NCI-H1105 (cell line): ENCODE measurements at places on chromosomes 16 and 17.

DNA sequence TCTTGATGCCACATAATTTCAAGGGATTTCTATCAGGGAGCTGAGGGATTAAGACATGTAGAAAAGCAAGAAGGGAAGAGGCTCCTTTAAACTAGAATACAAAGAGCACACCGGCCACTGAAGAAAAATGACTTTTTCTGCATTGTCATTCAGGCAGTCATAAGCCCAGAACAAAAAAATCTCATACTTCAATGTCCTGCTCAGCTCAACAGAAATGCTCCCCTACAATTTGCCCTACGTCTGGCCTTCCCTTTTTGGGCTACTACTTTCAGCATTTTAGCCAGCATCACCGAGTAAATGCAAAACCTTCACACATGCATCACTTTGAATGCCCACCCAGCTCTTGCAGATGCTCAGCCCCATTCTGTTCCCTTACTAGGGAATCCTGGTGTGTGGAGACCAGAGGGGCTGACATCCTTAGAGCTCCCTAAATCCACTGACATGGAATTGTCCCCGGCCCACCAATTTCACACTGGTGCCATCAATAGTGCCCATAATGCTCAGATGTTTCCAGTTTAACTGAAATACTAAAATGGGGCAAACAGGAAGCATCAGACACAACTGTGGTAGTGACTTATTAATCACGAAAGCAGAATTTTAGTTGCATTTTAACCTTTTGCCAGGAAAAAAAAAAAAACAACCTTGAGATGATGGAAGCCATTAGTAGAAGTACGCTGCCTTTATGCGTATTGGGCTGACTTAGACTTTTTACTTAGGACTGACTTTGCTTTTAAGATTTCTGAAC is 2.7 kb downstream of the MAP3K14 start:
- DNase-seq, result no peak

- DNase-seq, result no peak
These were observed 19.2 kb upstream of the USP22 start for GRCh38 chr17:21061971-21062526.

- DNase-seq, result no peak
These were observed 9.7 kb downstream of the RHBDF2 start for GRCh38 chr17:76491271-76492122.

- no peak for DNase-seq
These were observed 118.6 kb downstream of the PRKCA start for GRCh38 chr17:66420961-66421371.

- DNase-seq, result no peak
These were observed 713.2 kb downstream of the KCNJ2 start for GRCh38 chr17:70882504-70882903.

GRCh38 chr16:871562-872345 is 71.2 kb upstream of the GNG13 start:
- no peak for DNase-seq

DNA sequence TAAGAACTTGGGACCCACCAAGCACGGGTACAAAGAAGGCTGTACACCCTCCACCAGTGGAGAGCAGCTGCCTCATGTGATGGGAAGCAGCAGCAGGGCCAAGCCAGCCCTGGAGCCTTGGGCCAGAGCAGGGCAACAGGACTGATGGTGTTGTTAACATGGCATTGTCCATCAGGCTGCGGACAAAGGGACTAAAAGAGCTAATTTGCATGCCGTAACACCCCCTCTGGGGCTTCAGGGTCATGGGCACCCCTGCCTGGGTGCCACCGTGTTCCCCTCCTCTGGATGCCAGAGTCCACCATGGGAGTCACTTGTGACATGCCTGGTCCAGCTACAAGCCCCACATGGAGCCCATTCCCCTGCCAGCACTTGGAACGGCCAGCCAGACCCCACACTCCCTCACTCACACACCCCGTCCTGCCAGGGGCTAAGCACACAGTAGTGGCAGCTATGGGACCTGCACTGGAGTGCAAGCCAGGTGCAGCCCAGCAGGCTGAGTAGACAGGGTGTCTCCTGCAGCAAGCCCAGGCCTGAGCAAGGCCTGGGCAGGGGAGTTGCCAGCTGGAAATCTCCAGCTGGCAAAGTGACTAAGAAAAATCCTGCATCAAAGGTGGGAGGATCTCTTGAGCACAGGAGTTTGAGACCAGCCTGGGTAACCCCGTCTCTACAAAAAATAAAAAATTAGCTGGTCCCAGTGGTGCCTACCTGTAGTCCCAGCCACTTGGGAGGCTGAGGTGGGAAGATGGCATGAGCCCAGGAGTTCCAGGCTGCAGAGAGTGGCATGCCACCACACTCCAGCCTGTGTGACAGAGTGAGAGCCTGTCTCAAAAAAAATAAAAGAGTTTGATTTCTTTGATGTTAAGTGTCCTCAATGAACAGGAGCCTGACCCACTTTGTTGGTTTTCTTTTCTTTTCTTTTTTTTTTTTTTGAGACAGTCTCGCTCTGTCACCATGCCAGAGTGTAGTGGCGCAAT is 33.7 kb downstream of the NOL11 start:
- DNase-seq, result peak; percentile 12

- no peak for DNase-seq
These were observed 51.8 kb upstream of the CDC42EP4 start for GRCh38 chr17:73363442-73364154.

DNA sequence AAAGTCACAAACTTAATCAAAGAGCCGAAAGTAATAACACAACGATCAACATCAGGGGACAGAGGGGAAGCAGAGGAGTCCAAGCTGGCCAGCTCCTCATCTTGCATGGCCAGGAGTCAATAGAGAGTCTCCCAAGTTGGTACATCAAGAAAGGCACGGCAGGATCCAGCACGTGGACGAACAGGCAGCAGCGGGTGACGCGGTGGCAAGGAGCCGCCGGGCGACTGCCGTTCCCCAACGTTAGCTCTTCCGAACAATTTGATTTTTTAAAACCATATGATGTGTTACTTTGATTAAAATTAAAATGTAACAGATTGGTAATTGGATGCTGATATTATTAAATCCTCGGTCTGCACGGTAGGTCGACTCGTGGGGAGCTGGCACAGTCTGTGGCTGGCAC is 81.8 kb upstream of the DOC2B start:
- no peak for DNase-seq

DNA sequence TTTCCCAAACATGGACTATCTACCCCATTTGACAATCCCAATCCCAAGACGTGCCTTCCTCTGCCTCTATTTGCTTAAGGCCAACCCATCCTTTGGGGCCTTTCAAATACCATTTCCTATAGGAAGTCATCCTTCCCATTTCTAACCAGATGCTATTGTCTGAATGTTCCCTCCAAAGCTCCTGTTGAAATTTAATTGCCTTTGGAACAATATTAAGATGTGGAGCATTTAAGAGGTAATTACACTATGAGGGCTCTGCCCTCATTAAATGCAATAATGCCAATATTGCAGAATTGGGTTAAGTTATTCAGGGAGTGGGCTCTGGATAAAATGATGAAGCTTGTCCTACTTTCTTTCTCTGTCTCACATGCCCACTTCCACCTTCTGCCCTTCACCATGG is 125.4 kb downstream of the ASIC2 start:
- DNase-seq, result no peak

DNA sequence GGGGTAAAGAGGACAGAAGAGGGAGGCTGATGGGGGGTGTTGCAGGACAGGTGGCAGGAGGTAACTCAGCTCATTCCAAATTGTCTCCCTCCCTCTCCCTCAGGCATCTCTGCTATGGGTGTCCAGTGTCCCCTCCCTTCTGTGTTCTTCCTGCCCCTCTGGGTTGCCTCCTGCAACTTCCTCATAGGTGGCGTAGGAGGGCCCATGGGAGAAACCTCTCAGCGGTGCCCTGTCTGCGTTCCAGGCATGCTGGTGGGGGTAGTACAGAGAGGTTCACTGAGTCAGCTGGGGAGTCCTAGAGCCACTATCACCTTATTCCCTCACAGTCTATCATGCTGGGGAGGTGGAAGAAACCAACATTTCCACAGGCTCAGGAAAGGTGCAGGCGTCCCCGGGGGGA is 14.7 kb upstream of the ODF4 start:
- no peak for DNase-seq

GRCh38 chr16:53945996-53946395 is 242.0 kb downstream of the FTO start:
- no peak for DNase-seq

- no peak for DNase-seq
These were observed 6.5 kb downstream of the PROCA1 start for GRCh38 chr17:28705074-28705659.

DNA sequence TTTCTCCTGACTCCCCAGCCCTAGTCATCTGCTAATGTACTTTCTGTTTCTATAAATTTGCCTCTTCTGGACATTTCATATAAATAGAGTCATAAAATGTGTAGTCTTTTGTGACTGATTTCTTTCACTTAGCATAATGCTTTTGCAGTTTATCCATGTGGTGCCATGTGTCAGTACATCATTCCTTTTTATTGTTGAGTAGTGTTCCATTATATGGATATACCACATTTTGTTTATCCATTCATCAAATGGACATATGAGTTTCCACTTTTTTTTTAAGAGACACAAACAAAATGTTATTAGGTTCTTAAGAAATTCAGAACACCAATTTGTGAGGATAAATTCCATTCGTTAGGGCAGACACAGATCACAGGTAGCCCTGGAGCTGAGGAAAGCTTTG is 11.0 kb downstream of the DBF4B start:
- no peak for DNase-seq

GRCh38 chr17:16406742-16407674 is 8.4 kb upstream of the TRPV2 start:
- no peak for DNase-seq

DNA sequence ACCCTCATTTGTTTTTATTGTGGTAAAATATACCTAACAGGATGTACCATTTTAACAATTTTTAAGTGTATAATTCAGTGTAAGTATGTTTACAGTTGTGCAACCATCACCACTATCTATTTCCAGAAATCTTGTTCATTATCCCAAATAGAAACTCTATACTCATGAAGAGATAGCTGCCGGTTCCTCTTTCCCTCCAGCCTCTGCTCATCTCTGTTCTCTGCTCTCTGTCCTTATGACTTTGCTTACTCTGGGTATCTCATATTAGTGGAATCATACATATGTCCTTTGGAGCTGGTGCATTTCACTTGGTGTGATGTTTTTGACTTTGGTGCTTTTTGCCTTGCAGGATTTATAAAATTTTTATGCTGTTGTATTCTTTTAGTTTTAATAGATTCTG is 19.4 kb downstream of the CYLD start:
- no peak for DNase-seq

DNA sequence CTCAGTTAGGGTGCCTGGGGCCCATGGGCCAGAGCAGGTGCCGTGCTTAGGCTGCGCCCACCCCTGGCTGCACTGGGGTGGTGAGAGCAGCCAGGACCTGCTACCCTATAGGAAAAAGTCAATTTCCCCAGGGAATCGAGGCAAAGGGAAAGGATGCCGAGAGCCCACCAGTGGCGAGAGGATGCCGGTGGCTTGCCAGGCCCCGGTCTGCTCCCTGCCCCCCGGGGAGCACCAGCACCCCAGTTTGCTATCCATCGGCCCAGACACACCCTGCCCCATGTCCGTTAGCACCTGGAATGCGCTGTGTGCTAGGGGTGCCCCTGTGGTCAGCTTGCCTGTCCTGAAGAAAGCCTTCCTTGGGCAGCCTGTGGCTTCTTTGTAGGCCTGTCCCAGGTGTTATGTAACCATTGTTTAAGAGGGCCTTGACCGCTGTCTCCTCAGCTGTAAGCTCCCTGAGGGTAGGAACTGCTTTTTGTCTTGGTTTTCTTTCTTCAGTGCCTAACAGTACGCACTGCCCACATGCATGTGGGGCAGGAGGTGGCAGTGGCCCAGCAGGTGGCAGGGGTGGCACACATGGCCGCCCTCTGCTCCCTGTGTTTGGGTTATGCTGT is 40.8 kb downstream of the NT5M start:
- no peak for DNase-seq

DNA sequence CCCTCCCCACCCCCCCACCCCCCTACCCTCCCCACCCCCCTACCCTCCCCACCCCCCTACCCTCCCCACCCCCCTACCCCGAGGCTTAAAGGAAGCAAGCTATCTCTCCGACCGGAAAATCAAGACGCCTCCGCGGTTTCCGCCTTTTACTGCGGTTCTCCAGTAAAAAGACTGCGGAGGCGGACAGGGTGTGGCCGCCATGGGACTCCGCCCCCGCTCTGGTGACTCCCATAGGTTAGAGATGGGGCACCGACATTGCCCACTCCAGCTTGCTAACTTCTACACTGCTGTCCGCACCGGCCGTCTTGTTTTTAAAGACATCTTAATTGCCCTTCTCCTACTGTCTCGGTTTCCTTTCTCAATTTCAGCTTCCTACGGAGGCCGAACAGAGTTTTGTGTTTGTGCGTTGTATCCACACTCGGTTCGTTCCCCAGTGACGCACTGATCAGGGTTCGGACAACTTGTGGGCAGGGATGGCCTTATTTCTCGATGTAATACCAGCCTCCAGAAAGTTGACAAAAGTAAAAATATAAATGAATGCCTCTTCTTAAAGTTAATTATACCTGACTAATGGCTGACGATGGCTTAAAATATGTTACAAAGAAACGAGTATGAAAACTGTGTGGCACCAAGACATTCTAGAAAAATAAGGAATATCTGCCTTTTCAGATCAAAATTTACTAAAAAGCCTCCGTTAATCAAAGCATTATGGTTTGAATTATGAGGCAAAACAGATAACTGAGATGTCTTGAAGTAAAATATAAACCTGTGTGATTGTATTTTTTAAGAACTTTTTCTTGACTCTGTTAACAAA is 1.1 kb upstream of the ZNF200 start:
- DNase-seq, result no peak

GRCh38 chr17:80214878-80215210 is 5.3 kb downstream of the SGSH start:
- DNase-seq, result no peak

GRCh38 chr17:2701161-2701995 is 10.2 kb downstream of the CLUH start:
- no peak for DNase-seq

DNA sequence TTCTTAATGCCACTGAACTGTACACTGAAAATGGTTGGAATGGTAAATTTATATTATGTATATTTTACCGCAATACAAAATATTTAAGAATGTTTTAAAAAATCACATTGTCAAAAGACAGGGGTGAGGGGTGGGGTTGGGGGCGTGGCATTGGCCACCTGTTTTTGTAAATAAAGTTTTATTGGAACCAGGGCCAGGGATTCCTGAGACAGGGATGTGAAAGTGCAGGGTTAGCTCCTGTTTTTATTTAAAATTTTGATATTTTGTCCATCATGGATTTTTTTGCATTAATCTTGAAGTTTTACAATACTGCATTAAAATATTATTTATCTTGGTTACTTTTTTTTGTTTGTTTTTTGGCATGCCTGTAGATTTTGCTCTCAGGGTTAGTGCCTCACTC is 2.3 kb upstream of the FA2H start:
- DNase-seq, result no peak

DNA sequence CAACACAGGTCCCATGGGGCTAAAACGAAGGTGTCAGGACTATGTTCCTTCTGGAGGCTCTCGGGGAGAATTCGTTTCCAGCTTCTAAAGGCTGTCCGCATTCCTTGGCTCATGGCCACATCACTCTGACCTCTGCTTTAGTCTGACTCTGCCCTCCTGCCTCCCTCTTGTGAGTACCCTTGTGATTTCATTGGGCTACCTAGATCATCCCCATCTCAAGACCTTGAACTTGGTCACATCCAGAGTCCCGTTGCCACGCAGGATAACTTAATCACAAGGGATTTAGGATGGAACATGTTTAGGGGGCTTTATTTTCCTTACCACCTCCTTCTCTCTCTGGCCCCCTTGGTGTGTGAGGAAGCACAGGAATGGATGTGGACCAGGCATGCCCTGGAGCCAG is 160.9 kb upstream of the PLCG2 start:
- DNase-seq, result no peak
